ENCODE measurements at places on chromosomes 2 and 18. TPM values are rescaled to one million over a fixed set of nuclear protein-coding genes. Genes with fewer than 3 reads are reported as not detected.

DNA sequence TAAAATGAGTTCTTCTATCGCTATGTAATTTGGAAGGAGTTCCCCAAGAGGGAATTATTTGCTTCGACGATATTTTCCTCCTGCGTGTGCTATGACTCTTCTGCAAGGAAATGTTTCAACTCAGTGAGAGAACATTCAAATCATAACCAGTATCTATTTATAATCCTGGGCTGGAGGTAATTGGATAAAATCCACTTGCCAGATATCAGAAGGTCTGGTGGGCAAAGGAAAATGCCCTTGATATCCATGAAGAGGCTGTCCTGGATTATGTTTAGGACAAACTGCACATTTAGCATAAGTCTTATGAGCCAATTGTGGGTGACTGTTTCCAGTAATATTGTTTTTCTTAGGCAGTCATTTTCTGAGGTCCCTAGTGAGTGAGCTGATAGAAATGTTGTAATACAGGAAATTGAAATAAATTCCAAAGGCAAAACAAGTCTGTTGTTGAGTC is 17.7 kb downstream of the RPIA start:
- H3K27ac ChIP-seq, result no peak overlapping the region
- DNase-seq, result no peak
- no peak overlapping the region for H3K4me3 ChIP-seq
- no peaks in the 10 kb centered on the region for H3K4me1 ChIP-seq
- no peaks in the 10 kb centered on the region for H3K27me3 ChIP-seq

DNA sequence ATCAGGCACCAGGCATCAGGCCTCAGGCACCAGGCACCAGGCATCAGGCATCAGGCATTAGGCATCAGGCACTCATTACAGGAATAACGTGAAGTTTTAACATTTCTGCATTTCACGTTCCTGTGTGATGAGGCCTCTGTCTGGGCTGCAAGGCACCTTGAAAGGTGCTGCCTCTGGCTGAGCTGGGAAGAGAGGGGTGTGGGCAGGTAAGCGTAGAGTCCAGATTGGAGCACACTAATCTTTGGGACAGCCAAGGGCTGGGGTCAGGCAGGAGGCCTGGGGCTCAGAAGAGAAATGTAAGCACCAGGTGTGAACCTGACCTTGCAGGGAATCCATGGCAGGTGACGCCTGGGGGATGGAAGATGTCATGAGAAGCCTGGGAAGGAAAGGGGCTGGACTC is 25.3 kb upstream of the SNTG2 start:
- H3K4me1 ChIP-seq, result no peaks in the 10 kb centered on the region
- H3K4me3 ChIP-seq, result no peak overlapping the region
- no peak overlapping the region for H3K27ac ChIP-seq
- no peak for DNase-seq
- no peaks in the 10 kb centered on the region for H3K27me3 ChIP-seq

ID2 gene
- total RNA-seq, result 149 TPM

SCN3A gene
- 1.2 TPM for total RNA-seq

- no peak overlapping the region for H3K27ac ChIP-seq
- no peak for DNase-seq
- H3K27me3 ChIP-seq, result peaks cover 72% of the 10 kb centered on the region
- H3K4me3 ChIP-seq, result no peak overlapping the region
- H3K36me3 ChIP-seq, result no peaks in the 10 kb centered on the region
Measured at GRCh38 chr2:172082105-172082943, 3.0 kb upstream of the DLX1 start.

PSTPIP2 gene
- total RNA-seq, result 5.6 TPM

DSG4 gene
- total RNA-seq, result not detected

- no peak overlapping the region for H3K4me3 ChIP-seq
- H3K27ac ChIP-seq, result no peak overlapping the region
- no peaks in the 10 kb centered on the region for H3K27me3 ChIP-seq
- no peaks in the 10 kb centered on the region for H3K4me1 ChIP-seq
- DNase-seq, result no peak
Measured at GRCh38 chr2:51693640-51694039, 661.7 kb upstream of the NRXN1 start.

GRCh38 chr2:86485103-86485502 is 43.9 kb downstream of the KDM3A start:
- no peak for DNase-seq
- peaks cover 99% of the 10 kb centered on the region for H3K36me3 ChIP-seq
- no peaks in the 10 kb centered on the region for H3K27me3 ChIP-seq

DNA sequence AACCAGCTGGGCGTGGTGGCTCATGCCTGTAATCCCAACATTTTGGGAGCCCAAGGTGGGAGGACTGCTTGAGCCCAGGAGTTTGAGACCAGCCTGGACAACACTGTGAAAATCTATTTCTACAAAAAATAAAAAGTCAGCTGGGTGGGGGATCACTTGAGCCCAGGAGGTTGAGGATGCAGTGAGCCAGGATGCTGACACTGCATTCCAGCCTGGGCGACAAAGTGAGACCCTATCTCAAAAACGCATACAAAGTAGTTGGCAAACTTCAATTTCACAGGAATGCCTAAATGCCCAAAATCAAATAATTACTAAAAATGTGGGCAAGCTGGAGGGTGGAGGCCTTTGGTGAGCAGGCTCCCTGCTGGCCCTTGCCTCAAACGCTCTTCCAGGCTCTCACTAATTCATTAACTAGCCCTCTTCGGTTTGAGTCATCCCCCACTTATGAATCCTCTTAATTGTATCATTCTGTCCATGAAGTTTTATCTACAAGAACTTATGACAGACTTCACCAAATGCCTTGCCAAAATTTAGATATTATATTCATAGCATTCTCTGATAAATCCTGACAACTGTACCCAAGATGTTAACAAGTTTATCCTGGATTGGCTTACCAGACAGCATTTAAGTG is 68.7 kb upstream of the ZFP36L2 start:
- no peak overlapping the region for H3K4me3 ChIP-seq
- peaks cover 15% of the 10 kb centered on the region for H3K36me3 ChIP-seq
- H3K27me3 ChIP-seq, result no peaks in the 10 kb centered on the region
- DNase-seq, result no peak
- peak overlapping the region; percentile 70 for H3K27ac ChIP-seq

DNA sequence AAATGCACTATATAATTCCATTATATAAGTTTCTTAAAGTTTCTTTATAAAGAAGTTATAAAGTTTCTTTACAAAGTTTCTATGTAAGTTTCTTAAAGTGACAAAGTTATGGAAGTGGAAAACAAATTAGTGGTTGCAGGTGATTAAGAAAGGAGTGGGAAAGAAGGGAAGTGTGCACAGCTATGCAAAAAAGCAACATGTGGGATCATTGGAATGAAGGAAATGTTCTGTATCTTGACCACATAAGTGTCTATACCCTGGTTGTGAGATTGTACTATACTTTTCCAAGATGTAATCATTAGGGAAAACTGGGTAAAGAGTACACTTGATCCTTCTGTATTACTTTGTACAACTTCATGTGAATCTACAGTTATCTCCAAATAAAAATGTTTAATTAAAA is 1541.1 kb downstream of the LRP1B start:
- no peak overlapping the region for H3K27ac ChIP-seq
- H3K4me3 ChIP-seq, result no peak overlapping the region
- no peak for DNase-seq
- H3K36me3 ChIP-seq, result no peaks in the 10 kb centered on the region
- H3K4me1 ChIP-seq, result no peaks in the 10 kb centered on the region
- no peaks in the 10 kb centered on the region for H3K27me3 ChIP-seq

DNA sequence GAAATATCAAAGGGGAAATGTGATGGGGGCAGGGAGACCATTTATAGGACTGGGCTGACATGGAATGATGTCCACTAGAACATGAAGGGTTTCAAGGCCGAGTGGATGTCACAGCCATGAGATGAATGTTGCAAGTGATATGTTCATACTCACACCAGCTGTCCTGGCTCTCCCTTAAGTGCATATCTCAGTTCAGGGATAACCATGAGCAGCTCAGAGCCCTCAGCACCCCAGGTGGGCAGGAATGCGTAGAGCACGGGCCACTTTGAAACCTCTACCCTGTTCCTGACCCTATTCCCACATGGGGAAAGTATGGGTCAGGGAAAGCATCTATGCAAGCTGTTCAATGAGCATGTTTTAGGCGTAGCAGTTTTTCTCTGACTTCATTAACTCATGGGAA is 12.4 kb upstream of the EML4 start:
- H3K27ac ChIP-seq, result no peak overlapping the region
- no peaks in the 10 kb centered on the region for H3K36me3 ChIP-seq
- no peak overlapping the region for H3K4me3 ChIP-seq

DNA sequence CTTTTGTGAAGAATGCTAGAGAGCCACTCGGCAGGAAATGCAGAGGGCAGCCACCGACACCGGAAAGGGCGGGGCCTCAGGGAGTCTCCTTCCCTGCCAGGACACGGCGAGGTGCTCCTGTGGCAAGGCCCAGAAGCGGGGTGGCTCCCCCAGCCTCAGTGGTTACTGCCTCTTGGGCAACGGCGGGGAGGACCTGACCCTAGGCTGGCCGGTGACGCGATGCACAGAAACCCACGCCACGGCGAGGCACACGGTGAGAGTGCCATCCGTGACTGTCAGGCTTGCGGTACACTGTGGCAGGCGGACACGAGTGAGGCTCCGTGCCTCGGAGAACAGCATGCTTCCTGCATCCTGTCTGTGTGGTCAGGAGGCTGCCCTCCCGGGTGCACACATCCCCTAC is 47.8 kb downstream of the ZAP70 start:
- no peaks in the 10 kb centered on the region for H3K27me3 ChIP-seq
- peaks cover 48% of the 10 kb centered on the region for H3K36me3 ChIP-seq

GRCh38 chr2:109511168-109511567 is 102.6 kb downstream of the SEPTIN10 start:
- DNase-seq, result no peak
- no peaks in the 10 kb centered on the region for H3K27me3 ChIP-seq
- H3K36me3 ChIP-seq, result no peaks in the 10 kb centered on the region
- H3K4me3 ChIP-seq, result no peak overlapping the region
- H3K4me1 ChIP-seq, result peaks cover 17% of the 10 kb centered on the region
- H3K27ac ChIP-seq, result no peak overlapping the region

GRCh38 chr2:231016566-231017230 is 20.6 kb upstream of the C2orf72 start:
- no peaks in the 10 kb centered on the region for H3K27me3 ChIP-seq
- no peak overlapping the region for H3K4me3 ChIP-seq
- H3K4me1 ChIP-seq, result no peaks in the 10 kb centered on the region
- no peaks in the 10 kb centered on the region for H3K36me3 ChIP-seq
- H3K27ac ChIP-seq, result no peak overlapping the region
- DNase-seq, result no peak

- peak overlapping the region; percentile 86 for H3K27ac ChIP-seq
- peaks cover 33% of the 10 kb centered on the region for H3K4me1 ChIP-seq
- H3K36me3 ChIP-seq, result no peaks in the 10 kb centered on the region
Measured at GRCh38 chr2:18519914-18520450, 40.5 kb downstream of the RDH14 start.

Data from esophagus muscularis mucosa (tissue), 4 donors.